NCI-H526 treated with DMSO at 0.1 percent for 48 hours (cell line): ENCODE measurements at places on chromosomes 4 and X.

GRCh38 chr4:16727218-16727617 lies 171.2 kb downstream of the LDB2 start:
- DNase-seq = no peak

DNA sequence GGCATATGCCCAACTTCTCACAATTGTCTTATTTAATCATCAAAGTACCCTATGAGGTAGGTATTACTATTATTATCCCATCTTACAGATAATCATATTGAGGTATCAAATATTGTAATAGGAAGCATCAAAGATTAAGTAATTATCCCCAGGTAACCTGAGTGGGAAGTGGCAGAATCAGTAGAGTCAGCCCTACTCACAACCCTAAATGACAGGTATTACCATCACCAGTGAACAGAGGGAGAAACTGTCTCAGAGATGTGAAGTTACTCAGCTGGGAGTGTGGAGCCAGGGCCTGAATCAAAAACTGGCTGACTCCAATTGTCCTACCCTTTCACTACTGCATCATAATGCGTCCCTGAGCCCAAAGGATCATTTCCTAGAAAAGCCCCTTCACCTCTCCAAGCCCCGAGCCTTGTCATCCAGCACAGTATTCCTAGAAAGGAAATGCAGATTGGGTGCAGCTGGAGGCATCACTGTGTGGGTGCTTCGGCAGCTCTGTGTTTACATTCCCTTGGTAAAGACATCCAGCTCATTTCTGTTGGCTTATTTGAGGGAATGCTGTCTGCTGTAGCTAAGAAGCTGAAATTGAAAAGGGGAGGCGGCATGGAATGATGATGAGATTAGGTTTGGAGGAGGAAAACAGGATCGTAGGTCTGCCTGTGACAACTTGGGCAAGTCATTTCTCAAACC lies 72.8 kb downstream of the DHX15 start:
- DNase-seq = no peak

DNA sequence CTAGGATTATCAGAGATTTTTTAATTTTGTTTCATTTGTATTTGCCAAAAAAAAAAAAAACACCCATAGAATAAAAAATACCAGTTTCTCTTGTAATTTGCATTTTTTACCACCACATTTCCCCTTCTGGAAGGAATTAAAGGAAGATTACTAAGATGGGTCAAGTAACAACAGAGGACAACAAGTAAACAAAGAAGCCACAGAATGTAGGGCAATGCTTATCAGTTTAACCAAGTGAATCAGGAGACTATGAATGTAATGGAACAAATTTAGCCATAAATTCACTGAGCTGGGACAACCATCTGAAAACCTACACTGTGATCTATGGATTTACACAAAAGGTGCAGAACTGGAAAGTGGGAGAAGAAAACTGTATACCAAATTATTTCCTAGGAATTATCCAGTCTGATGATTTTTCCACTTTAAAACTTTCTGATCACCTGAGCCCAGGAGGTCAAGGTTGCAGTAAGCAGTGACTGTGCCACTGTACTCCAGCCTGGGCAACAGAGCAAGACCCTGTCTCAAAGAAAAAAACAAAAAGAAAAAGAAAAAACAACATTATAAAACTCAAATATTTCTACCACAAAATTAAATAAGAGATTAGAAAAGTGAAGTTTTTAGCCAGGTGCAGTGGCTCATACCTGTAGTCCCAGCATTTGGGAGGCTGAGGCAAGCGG lies 32.4 kb downstream of the LRBA start:
- no peak for DNase-seq

DNA sequence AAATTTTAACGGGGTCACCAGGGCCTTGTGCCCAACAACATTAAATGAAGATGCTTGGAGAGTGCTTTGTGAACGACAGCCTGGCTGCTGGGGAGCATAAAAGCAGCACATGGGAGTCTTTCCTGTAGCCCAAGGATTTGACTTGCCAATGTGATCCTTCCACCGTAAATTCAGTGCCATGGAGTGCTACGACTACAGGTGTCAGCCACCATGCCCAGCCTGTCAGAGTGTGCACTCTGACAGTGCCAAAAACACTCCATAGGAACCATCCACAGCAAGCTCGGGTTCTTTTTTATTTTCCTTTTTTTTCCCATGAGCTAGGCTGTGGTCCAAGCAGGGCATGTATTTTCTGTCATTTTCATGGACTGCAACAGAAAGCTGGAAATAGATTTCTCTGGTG lies 156.9 kb downstream of the NLGN4X start:
- DNase-seq = no peak

GRCh38 chr4:82543131-82543530 lies 18.7 kb downstream of the TMEM150C start:
- DNase-seq = no peak

DNA sequence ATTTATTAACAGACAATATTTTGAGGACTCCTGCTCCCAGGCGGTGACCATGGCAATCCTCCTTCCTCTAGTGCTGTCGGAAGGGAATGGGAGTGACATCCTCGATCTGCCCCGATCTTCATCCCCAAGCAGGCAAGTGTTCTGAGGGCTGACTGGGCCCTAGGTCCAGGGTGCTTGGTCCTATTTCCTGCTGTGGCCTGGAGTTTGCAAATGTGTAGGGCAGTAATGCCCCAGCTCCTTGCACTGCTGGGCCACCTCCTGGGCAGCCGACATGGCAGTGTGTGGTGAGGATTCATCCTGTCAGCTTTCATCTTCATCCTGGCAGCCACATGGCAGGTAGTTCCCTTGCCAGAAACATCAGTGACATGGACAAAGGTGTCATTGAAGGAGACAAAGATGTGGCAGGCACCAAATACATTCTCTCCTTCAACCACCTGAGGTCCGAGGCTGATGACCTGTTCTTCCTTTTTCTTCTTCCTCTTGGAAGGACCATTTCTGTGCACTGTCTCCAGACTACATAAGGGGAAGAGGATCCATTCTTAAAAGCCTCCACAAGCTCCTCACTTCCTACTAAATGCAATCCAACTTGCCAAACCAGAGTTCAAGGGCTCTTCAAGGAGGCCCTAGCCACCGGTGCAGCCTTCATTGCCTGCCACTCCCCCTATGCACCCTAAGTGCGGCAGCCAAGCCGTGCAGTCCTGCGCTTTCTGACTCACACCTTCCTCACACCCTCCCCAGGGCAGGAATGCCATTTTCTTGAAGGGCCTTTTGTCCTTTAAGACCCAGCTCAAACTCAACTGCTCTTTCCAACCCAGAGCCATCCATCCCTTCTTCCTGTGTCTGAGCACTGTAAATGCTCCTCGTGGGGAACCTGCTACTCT lies 65.7 kb downstream of the TMEM154 start:
- DNase-seq = no peak

DNA sequence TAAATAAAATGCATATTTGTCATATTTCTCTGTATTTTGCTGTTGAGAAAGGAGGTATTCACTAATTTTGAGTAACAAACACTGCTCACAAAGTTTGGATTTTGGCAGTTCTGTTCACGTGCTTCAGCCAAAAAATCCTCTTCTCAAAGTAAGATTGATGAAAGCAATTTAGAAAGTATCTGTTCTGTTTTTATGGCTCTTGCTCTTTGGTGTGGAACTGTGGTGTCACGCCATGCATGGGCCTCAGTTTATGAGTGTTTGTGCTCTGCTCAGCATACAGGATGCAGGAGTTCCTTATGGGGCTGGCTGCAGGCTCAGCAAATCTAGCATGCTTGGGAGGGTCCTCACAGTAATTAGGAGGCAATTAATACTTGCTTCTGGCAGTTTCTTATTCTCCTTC lies 3.3 kb downstream of the HTT start:
- DNase-seq = no peak

- DNase-seq = no peak
Observed at GRCh38 chr4:959338-960139, 13.8 kb downstream of the DGKQ start.

- DNase-seq = peak; percentile 80
Observed at GRCh38 chr4:7890635-7891393, 48.8 kb downstream of the AFAP1 start.

DNA sequence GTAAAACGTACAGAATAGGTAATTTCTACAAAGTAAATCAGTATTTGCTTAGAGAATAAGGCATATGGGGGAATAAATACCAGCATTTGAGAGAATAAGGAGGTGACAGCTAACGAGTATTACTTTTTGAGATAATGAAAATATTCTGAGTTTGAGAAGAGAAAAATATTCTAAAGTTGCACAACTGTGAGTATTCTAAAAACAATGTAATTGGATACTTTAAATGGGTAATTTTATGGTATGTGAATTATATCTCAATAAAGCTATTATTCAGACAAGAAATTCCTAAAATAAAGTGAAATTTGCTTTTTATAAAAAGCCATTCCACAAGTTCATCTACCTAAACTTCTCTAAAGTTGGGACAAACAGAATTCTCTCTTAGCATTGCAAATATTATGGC lies 62.6 kb downstream of the PDGFC start:
- DNase-seq = no peak

GRCh38 chrX:94871640-94872039 lies 1197.6 kb downstream of the FAM133A start:
- DNase-seq = no peak

- no peak for DNase-seq
Observed at GRCh38 chr4:57607566-57608180, 497.5 kb upstream of the IGFBP7 start.

DNA sequence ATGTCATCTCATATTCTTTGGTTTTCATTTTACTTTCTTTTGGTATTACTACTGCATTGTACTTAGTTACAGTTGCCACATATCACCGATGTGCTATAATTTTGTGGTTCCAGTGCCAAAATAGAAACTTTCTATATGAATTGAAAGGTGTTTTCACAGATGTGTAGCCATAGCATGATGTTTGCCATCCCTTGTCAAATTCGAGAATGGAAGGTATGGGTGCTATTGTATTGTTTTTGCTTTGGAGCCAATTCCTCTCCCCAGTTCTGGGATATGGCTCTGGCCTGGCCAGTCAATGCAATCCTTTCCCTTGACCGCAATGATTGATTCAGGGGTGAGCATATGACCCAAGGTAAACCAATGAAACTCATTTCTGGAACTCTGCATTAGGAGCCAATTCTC lies 86.2 kb upstream of the RPS6KA3 start:
- no peak for DNase-seq

- no peak for DNase-seq
Observed at GRCh38 chr4:181319629-181320028, 923.6 kb upstream of the TENM3 start.

GRCh38 chrX:75786290-75786689 lies 1.2 kb upstream of the MAGEE2 start:
- DNase-seq = no peak

GRCh38 chr4:175762582-175762981 lies 49.5 kb downstream of the GPM6A start:
- DNase-seq = no peak

DNA sequence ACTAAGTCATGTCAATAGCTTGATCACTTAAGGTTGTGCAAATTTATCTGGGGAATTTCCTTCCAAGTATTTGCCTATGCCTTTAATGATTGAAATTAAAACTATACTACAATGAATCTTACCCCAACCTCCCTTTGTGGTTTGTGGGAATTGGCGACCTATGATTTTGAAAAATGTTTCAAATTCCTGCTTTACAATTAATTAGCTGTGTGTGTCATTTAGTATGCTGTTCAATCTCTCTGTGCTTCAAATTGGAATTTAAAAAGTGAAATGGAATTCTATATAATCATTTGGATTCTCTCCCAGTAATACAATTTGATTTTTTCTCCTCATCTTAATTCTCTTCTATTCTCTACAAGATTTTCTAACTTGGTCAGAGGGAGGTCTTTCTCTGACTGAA lies 2319.5 kb downstream of the ARAP2 start:
- no peak for DNase-seq

DNA sequence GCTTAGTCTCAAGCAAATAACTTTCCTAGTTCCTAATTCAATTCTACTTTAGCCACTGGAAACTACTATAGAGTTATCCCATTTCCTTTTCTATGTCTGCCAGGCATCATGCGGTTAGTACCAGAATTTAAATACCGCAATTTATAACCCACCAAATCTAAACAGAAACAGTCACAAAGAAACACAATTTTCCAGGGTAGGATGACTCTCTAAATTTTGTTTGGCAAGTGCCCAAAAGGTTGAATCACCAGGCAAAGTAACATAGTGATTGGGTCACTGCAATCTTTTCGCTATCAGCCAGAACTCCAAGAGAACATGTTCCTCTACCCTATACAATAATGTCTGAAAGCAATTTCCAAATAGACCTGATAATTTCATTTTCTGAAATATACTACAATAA lies 240.2 kb upstream of the GRIA3 start:
- no peak for DNase-seq

DNA sequence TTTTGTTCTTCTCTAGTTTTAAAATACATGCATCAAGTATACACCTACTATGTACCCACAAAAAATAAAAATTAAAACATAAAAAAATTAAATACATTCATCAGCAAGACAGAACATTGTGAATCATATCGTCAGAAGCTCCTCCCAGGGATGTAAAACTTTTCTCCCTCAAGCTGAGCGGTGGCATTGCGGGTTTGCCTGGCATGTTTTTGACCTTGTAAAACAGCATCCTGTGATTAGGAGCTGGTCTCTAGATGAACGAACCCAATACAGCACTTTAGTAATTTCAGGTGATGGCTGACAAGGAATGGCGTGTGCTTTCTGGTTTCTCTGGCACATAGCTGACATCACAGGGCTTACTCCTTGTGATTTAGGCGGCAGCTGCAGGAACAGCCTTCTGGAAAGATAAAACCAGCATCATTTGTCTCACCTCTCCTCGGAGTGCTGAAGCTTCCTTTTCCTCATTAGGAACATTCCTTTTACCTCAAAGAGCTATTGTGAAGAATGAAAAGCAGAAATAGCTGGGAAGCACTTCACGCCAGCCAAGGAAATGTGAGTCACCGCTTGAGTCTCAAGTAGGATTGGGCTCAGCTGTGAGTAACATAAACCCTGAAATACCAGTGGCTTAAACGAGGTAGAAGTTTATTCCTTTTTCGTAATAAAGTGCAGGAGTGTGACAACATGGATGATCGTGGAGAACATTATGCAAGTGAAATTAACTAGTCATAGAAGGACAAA lies 44.3 kb downstream of the NYX start:
- DNase-seq = no peak

DNA sequence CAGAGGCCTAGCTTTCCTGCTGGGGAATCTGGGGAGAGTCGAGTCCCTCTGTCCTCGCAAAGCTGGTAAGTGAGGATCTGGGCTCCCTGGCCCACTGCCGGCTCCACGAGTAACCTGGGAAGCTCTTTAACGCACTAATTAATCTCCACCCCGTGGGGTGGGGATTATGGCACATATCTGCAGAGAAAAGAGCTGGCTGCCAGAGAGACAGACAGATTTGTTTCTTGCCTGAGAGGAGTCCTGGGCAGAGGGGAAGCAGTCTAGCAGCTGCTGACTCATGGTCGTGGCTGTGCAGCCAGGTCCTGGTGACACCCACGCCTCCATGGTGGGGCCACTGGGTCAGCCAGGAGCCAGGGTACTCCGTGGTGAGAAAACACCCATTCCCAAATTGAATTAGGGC lies 14.0 kb downstream of the SORCS2 start:
- no peak for DNase-seq

GRCh38 chr4:77092975-77093374 lies 17.2 kb upstream of the CCNI start:
- DNase-seq = no peak

- DNase-seq = no peak
Observed at GRCh38 chrX:38583181-38583580, 21.8 kb downstream of the TSPAN7 start.

GRCh38 chrX:110394651-110395050 lies 36.0 kb downstream of the RTL9 start:
- DNase-seq = no peak

- no peak for DNase-seq
Observed at GRCh38 chr4:188534917-188535316, 395.7 kb downstream of the TRIML1 start.
